ENCODE measurements at places on chromosomes 1 and 21.

DNA sequence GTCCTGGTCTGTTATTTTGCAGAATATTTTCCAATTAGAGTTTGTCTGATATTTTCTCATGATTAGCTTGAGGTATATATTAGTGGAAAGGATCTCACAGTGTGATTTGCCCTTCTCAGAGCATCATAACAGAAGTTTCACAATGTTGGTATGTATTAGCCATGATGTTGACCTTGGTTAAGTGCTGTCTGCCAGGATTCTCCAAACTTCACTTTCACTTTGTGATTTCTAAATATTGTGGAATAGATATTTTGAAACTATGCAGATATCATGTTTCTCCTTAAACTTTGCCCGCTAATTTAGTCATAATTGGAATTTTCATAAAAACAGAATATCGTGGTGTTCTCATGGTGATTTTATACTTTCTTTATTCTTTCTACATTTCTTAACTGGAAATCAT, 98.0 kb upstream of the DEPDC1 start:
- no peak for DNase-seq

DNA sequence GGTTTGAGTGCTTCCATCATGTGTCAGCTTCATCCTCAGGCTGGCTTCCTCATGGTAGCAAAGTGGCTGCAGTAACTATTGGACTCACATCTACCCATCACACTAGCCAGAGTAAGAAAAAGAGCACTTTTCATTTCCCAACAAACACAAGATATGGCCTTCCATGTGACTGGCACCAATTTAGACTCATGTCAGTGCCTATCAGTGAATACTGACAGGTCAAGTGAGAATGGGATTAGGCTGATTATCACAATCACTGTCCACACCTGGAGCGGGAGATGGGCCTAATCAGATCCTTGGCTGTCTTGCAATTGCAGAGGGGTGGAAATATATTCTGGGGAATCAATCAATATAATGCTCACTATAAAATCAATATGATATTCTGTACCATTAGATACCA, 2.9 kb upstream of the RABGAP1L start:
- DNase-seq, result no peak

DNA sequence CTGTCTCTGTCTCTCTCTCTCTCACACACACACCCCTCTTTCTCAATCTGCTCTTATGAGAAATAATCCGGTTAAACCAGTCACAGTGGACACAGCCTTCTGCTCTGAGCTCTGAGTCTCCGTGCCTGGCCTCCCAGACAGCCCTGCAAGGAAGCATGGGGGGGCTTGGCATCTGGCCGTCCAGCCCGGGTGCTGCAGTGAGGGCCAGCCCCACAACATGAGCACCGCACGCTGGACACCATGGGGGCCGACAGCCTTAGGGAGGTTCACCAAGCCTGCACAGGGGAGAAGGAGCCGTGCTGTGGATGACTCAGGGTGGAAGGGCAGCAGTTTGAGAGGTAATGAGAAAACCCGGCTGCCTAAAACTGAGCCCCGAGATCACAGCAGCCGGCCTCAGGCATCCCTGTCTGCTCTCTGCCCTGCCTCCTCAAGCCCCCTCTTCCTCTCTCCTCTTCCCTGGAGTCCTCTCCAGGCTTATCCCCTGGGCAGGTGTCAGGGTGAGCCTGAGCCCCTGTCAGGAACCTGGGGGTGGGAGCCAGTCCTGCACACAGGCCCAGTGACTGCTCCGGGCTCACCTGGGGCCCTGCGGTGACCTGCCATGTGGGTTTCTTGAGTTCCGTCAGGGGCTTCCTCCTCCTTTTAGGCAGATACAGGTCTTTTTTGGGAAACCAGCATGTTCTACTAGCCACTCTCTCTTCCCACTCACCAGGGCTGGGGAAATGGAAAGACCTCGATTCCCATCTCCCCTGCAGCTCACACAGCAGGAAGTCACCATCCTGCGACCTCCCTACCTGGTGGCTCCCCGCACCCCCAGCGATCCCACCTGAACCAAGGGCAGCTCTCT, 92.8 kb downstream of the ITPKB start:
- DNase-seq, result no peak

DNA sequence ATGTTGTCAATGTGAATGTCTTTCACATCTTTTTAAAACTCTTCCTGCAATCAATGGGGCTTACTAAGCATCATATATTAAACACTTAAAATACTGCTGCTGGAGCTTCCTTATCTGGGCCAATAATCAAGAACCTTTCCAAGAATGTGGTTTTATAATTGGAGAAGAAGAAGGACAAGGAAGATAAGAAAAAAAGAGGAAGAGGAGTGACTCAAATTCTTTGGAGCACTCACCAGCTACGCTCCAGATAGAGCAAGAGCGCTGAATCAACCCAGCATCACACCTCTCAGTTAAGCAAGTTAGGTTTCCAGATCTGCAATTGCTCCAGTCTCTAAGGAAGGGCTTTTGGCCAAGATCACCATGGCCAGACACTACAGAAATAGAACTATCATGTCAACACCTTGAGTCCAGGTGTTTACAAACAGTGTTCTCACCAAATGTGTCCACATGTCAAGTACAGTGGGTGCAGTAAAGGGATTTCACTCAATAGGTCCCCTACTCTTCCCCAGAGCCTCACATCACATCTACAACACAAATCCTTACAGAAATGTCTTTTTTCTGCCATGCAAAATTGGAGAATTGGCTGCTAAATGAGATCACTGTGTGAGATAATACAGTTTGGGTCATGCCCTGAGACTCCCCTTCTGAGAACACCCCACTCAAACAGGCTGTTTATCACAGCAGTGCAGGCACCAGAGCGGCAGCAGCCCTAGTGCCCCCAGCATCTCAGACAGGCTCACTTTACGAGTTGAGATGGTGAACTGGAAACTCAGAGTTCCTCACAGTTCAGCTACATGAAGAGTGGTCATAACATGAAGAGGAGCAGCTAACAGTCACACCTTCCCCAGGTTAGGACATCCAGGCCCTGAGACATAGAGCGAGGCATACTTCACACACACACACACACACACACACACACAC, 1.7 kb upstream of the SPRR2B start:
- no peak for DNase-seq

DNA sequence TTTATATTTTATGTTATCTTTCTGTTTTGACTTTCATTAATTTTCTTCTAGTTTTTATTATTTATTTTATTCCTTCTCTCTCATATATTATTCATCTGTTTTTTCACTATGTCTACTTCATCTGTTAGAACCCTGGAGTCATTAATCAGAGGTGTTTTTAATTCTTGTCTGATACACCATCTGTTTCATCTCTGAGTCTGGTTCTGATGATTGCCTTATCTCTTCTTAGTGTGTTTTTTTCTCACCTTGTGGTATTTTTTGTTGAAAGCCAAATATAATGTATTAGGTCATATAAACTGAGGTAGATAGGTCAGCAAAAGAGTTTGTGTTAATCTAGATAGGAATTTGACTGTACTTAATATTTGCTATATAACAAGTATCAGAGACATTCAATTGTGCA, 1005.7 kb upstream of the NCAM2 start:
- DNase-seq, result no peak

DNA sequence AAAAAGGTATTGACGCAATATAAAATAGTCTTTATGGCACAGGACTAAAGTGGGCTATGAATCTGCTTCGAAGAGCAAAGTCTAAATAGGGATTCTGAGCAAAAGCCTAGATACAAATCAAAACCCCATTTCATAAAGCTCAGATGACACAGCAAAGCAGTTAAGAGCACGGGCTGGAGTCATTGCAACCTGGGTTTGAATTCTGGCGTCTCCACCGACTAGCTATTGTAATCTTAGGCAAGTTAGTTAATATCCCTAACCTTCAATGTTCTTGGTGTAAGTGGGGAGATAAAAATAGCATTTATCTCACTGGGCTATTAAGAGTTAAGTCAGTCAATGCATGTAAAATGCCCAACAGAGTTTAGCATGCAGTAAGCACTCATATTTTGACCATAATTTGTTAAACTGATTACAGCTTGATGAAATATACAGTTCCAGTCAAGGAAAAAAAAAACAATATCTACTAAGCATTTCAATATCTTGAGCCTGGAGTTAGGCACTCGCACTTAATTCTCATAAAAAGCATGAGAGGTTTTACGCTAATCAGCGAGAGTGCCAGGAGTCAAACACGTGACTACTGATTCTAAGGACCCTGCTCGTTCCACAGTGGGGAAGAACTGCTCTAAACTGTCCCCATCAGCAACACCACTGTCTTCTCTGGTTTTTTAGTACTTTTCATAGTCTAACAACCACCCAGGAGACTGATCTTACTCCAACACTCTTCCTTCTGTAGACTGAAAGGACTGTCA, 75.5 kb downstream of the JAK1 start:
- no peak for DNase-seq

DNA sequence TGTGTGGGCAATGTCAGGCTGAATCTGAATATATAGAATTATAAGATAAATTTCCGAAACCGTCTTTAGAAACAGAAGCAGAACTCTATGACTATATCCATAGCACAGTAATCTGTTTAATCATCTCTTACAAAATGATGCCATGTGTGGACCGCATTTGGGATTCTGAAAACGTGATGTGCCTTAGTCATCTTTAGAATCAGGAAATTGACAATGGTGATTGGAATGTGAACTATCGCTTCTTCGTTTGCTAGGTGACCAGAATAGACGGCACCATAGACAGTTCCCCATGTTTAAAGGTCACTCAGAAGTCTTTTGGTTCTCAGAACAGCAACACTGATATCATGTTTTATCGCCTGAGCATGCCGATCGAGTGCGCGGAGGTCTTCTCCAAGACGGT, 300.3 kb downstream of the ZP4 start:
- DNase-seq, result no peak
